ENCODE measurements at places on chromosomes 4 and X. TPM values are rescaled to one million over a fixed set of nuclear protein-coding genes. Genes with fewer than 3 reads are reported as not detected.

DNA sequence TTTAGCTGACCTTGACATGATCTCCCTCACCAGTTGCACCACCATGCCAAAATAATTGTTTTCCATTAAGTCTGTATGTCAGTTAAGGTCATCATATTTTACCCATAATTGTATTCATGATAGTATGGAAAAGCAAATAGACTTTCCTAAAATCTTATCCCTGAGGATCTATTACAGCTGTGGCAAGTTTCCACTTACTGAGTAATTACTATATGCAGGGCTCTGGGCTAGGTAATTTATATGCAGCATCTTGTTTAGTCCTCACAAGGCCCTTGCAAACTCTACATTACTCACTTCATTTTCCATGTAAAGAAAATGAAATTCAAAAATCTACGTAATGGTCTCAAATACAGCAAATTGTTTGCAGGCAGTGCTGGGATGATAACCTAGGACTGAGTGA is 34.8 kb downstream of the YIPF7 start:
- DNase-seq = no peak

The FRAS1 gene
- total RNA-seq = 40.5 TPM

GRCh38 chr4:185885604-185886003 is 73.6 kb upstream of the SORBS2 start:
- no peak for DNase-seq

The TRIM75 gene
- not detected for total RNA-seq

GRCh38 chr4:140686796-140687195 is 69.4 kb downstream of the TBC1D9 start:
- no peak for DNase-seq

DNA sequence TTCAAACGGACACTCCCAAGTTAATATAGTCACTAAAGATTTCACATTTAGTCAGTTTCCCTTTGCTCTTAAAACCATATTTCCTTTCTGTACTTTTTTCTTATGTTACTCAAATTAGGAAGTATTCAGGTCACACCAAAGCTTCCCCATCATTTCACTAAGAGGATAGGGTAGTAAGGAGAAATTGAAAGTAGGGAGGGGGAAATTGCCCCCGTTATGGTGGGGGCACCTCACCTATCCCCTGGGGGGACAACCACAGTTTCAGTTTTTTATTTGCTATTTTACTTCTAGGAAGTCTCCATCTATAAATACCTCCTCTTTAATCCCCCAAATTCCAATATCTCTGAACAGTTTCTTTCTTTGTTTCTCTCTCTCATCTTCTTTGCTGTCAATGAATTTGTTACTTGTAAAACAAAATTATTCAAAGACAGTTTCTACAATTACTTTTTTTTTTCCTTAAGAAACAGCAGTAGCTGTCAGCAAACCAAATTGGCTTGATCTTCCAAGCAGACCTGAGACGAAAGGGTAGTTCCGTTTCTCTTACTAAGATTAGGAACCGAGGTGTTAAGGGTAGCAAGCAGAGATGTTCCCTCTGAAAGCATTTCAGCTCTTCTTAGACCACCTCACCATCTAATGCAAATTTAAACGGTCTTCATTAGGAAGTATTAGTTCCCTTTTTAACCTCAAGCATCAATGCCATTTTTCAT is 160.2 kb upstream of the KLF3 start:
- DNase-seq = no peak

- DNase-seq = no peak
These were observed 216.9 kb upstream of the S100G start for GRCh38 chrX:16433021-16433420.
